ENCODE measurements at places on chromosomes 6 and 20.

DNA sequence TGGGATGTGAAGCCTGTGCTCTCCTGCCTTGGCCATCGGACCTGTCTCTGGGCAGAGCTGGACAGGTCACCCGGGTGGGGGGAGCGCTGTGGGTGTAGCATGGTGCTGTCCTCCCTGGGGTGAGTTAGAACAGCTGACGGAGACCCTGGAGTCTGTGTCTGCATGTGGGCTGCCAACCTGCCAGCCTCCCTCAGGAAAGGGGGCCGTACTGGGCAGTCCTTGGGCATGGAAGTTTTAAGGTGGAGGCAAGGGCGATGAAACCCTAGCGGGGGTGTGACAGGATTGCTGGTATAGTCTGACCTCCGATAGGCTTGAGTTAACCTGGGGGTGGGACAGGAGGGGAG is 2.4 kb downstream of the SOX18 start:
- DNase-seq: no peak

DNA sequence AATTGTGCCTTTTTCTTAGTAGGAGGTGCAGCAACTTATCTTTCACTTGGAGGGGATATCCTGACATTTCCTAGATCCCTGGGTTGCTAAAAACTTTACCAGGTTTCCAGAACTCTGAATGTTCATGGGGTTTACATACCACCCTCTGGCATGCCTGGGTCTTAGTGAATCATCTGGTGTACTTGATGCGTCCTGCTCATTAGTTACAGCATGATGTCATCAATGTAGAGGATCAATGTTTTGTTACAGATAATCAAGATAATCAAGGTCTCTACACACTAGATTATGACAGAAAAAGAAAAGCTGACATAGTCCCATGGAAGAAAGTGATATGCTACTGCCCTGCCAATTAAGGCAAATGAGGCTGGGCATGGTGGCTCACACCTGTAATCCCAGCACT is 27.0 kb downstream of the FITM2 start:
- no peak for DNase-seq

DNA sequence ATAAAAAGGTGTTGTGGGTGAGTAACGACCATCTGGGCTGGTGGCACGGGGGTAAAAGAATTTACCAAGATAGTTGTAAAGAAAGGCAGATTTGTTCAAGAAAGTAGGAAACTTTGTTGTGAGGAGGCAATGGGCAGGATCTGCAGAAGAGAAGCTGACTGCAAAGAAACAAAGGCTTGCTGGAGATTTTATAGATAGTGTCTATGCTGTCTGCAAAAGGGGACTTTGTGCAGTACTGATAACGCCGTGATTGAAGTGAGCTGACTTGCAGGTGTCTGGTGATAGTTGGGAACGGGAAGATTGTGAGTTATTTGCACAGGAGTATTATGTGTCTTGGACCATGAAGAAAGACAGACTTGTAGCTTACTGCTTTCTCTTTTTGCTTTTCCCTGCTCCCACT is 36.8 kb upstream of the GSTA3 start:
- no peak for DNase-seq

DNA sequence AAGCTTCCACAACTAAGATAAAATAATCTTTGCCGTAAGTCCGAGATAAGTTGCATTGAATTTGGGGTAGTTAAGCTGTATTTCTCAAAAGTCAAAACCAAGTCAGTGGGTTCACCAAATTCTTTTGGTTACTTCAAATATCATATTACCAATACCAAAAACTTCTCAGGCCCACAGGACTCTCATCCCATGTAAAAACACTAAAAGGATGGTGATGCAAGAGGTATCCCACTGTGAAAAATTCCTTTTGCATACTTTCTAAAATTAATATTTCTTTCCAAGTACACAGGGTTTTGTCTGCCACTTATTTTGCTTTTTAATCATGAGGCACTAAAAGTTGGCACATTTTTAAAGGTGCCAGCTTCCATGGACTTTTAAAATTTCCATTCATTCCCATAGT is 151.3 kb downstream of the GJA10 start:
- DNase-seq: no peak

- DNase-seq: peak; percentile 89
These were observed 119.4 kb upstream of the GJE1 start for GRCh38 chr6:142013287-142013686.

GRCh38 chr20:33830371-33830770 is 19.2 kb downstream of the CHMP4B start:
- no peak for DNase-seq

- DNase-seq: no peak
These were observed 172.5 kb upstream of the FERMT1 start for GRCh38 chr20:6295127-6295866.

- DNase-seq: no peak
These were observed 143.7 kb downstream of the PDE10A start for GRCh38 chr6:165519316-165519715.

GRCh38 chr6:90256698-90257485 is 39.8 kb downstream of the BACH2 start:
- DNase-seq: peak; percentile 14

DNA sequence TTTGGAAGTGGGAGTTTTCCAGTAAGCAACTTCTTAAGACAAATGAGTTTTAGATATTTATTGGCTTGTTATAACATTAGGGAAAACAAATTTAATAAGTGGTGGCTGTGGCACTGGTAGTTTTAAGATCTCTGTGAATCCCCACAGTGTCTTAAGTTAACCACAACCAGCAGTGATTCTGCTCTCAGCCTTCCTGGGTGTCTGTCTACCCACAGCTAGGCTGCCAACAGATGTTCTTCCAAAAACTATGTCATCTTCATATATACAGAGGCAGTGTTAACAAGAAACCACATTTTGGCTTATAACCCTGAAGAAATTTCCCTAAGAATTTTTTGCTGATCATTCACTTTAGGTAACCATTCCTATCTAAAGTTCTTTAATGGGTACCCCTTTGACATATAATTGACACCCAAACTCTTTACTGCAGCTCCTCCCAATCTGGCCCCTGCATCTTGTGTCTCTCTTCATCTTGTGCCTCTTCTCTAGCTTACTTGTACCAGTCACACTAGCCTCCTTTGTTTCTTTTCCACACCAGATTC is 52.7 kb downstream of the TOP1 start:
- DNase-seq: no peak

DNA sequence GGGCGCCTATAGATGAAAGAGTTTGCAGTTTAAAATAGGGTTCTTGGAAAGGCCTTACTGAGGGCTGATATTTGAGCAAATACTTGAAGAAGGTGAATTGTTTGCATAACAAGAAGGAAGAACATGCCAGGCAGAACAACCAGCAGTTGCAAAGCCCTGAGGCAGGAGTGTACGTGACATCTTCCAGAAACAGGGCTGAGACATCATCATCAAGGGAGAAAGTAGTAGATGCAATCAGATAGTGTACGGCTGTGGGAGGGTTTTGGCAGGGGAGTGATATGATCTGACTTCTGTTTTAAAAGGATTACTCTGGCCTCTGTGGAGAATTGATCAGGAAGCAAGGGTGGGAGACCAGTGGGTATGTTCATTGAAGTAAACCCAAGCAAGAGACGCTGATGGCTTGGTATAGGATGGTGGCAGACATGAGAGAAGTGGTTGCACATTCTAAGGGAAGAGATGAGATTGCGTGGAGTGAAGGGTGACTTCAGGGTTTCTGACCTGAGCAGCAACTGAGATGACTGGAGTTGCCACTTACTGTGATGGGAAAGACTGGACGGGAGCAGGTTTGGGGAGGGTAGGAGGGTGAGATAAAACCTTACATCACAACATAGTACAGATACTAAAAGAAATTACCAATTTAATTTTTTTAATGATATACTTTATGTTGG is 28.8 kb downstream of the RIOK1 start:
- DNase-seq: no peak

DNA sequence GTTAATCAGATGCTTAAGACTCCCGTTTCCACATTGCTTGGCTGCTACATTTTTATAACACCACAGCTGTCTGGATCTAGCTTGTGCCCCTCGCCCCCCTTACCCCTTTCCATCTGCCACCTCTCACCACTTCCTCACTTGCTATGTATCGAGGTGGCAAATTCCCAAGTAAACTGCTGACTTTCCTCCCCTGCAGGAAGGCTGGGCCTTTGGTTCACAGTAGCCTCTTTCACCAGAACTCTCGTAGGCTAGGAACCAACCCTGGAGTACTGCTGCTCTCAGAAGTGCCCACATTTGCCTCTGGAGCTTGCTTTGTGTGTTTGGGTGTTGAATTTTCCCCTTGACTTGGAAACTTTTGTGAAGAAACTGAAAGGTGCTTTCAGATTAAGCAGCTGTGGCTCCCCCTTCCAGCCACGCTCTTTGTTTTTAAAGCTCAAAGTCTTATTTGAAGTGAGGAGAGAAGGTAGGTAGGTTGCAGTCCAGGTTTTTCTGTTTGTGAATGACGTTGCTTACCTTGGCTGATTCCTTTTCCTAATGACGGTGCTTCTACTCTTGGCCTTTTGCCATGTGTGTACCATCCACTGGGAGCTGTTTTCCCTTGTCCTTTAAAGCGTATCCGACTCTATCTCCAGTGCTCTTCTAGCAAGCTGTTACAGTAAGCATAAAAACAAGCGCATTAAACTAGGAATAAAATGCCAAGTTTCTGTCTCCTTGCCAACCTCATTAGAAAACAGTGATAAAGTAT is 90.4 kb downstream of the CARMIL1 start:
- DNase-seq: no peak

DNA sequence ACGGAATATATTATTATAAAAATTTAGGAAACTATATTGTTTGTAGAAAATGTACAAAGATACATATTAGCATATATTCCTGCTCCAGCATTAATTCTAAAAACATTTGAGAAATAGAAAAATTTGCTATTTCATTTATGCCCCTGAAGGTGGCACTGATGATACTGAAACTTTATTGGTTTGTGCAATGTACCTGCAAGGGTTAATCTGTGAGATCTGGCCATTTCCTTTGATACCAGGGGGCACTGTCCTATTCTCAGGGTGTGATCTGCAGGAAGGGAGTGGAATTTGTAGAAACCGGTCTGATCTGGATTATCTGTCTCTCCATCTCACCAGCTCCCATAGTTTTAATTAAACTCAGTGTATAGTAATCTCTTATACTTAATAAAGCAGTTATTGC is 625.1 kb upstream of the IMPG1 start:
- DNase-seq: no peak

GRCh38 chr20:63176034-63176426 is 39.9 kb downstream of the YTHDF1 start:
- DNase-seq: no peak

DNA sequence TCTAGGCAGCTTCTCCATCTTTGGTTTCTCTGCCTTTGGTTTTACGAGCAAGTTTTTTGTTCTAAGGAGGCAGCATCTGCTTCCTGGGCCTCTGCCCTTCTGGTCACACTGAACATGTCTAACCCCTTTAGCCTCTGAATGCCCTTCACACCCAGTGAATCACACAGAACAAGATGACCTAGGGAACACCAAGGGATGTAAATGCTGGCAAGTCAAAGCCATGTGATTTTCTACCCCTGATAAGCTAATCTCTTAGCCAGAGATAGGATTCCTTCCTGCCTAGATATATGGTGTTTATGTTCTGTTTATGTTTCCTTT is 7.2 kb upstream of the BPIFB6 start:
- DNase-seq: no peak

GRCh38 chr6:36130667-36131510 is 576 bp downstream of the MAPK13 start:
- no peak for DNase-seq

GRCh38 chr6:113104951-113105350 is 752.2 kb upstream of the MARCKS start:
- no peak for DNase-seq

- no peak for DNase-seq
These were observed 59.8 kb downstream of the SOD2 start for GRCh38 chr6:159633196-159633595.

DNA sequence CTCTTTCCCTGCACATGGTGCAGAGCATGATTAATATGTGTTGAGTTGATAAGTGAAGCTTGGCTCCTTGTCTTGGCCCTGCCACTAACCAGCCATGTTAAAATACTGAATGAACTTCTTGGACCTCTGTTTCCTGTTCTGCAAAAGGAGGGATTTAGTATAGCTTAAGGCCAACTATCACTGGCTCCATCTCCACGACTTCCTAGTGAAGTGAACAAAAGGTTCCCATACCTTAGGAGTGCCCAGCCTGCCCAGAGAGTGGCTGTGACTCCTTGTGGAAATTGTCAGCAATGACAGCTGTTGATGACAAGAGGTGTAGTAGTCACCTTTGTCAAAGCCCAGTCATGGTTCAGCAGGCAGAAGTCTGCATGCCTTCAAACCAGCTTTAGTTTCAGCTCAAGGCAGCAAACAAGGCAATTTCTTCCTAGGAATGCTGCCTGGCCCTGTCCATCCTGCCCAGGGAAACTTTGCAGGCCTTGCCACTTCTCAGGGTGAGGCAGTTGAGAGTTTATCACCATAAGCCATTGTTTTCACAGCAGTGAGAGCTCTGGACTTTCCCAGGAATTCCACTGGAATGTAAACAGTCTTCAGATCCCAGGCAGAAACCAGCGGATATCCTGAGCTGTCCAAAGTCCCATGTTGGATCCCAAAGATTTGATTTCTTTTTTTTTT is 169.7 kb upstream of the TNFAIP3 start:
- peak; percentile 73 for DNase-seq

DNA sequence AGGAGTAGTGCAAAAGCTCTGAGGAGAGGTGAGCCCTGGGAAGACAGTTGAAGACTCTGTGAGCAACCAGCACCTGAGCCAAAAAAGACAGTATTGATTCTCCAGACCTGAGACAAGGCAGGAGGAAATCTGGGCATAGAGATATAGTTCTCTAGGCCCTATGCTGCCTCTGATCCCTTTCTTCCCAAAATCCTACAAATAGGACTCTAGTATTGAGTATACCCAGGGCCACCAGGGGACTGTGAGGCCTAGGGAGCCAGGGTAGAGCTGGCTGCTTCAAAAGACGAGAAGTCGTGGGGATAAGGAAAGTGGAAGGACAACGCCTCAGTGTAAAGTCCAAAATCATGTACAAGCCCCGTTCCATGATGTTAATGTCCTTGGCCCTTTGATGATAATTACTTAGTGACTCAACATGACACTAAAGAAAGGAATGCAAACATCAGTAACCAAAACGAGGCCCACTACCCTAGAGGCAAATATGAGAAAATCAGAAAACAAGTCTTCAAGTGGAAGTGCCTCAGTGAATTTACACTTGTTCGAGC is 197.3 kb upstream of the PROKR2 start:
- no peak for DNase-seq

GRCh38 chr6:14292119-14292518 is 174.5 kb downstream of the CD83 start:
- no peak for DNase-seq

- DNase-seq: no peak
These were observed 140.7 kb upstream of the MCHR2 start for GRCh38 chr6:100134703-100135102.

DNA sequence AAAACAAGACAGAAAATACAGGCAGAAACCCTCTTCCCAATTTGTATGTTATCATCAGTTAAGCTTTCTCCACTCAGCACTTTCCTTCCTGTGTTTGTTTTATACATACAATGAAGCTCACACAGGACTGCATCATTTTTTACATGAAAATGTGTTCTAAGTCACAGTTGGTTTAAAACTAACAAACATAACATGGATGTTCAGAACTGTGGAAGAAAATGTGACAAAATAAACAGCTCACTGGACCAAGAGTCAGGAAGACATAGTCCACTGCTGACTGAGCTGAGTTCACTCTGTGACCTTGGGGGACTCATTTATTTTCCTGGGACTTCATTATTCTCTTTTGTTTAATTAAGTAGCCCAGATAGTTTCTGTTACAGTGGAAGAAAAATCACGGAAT is 331.5 kb downstream of the SYNE1 start:
- no peak for DNase-seq

All from GM04503 (cell line).